Progenitor cell of endocrine pancreas (in vitro differentiated cells): ENCODE measurements at places on chromosomes 1 and 21.

DNA sequence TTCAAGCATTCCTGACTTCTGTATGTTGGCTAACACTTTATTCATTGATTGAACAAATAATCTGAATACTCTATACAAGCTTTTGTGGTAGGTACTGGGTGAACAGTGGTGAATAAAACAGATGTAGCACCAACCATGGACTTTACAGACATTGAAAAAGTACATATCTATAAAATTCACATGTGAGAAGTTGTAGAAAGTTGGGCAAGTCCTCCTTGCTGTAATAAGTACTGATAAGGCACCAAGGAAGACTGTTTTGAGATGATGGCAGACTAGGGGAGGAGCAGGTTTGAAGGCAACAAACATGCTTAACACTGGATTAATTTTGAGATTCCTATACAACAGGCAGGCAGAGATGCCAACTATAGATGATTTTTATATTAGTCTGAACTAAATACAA is 42.4 kb downstream of the RNF2 start:
- DNase-seq: no peak
- H3K27me3 ChIP-seq: no peaks in the 10 kb centered on the region
- no peak overlapping the region for H3K27ac ChIP-seq
- H3K4me3 ChIP-seq: no peak overlapping the region
- H3K4me1 ChIP-seq: no peaks in the 10 kb centered on the region
- H3K36me3 ChIP-seq: peaks cover 28% of the 10 kb centered on the region

DNA sequence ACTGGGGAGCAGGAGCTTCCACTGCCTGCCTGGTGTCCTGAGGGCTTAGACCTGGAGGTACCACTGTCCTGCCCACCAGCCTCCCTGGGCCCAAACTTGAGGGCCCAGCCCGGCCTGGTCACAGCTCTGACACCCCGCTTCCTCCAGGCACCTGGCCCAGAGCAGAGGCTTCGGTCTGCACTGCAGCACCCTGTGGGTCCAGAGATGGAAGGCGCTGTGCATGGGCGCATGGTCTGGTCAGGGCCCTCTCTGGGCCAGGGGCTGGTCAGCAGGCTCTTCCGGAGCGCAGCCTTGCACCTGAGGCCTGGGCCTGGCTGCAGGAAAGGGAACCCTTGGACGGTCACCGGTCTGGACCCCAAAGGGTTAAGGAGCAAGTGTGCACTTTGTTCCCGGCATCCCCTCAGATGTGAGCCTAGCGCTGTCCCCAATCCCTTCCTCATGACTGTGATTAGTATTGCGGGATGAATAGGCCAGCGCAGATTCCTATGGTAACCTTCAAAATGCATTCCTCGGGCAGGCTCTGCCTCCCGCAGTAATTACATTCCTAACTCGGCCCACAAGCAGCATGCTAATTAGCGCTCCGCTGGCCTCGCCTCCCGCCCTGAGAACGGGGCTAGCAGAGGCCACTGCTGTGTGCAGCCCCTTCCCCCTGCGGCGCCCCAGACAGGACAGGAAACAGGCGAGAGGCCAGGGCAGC is 36.3 kb downstream of the PRDM16 start:
- peak; percentile 67 for DNase-seq
- H3K4me1 ChIP-seq: peaks cover 28% of the 10 kb centered on the region
- H3K27ac ChIP-seq: peak overlapping the region; percentile 84
- peaks cover 4% of the 10 kb centered on the region for H3K36me3 ChIP-seq

DNA sequence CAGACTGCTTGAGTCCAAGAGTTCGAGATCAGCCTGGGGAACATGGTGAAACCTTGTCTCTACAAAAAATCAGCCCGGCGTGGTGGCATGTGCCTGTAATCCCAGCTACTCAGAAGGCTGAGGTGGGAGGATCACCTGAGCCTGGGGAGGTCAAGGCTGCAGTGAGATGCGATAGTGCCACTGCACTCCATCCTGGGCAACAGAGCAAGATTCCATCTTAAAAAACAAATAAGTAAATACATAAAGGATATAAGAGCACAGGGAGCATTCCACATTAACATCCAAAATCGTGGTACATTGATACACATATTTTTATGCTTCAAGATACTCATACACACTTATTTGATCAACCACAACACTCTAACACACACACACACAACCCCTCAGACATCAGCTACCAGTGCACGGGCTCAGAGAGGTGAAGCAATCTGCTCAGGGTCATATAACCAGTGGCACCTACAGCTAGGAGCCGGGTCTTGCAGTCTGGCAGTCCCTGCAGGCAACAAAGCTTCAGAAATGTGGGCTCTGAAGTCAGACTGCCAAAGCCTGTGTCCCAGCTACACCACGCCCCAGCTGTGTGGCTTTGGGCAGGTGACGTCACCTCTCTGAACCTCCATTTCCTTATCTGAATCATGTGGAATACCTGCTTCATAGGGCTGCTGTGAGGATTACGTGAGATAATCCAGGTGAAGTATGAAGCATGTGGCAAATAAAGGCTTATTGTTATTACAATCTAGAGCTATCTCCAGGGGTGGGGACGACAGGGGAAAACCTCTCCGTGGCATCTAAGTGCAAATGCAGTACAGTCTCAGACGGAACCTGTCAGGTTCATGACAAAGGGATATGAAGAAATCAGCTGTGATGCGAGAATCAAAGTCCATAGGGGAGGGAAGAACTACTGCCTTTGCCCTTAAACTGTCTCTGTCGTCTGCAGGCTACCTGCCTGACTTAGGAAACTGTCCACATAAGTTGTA is 4.8 kb upstream of the CRYBG2 start:
- H3K36me3 ChIP-seq: no peaks in the 10 kb centered on the region
- peaks cover 55% of the 10 kb centered on the region for H3K27me3 ChIP-seq
- H3K4me3 ChIP-seq: no peak overlapping the region
- no peak for DNase-seq
- H3K27ac ChIP-seq: peak overlapping the region; percentile 29

DNA sequence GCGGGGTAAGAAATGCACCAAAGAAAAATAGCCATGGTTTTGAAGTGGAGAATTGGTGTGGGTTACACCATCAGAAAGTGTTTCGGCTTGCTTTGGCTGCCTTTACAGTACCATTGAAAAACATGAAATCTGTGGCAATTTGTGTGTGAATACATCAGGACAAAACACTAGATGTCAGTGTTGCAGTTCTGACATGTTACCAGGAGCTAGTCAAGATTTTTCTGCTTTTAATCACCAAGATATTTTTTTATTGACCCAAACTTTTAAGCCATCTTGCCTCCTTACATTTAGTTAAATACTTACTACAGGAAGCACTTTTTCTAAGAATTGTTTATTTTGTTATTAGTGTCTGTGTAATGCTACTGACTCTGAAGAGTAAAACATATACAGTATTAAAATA is 14.3 kb downstream of the RRP15 start:
- no peaks in the 10 kb centered on the region for H3K27me3 ChIP-seq
- no peaks in the 10 kb centered on the region for H3K36me3 ChIP-seq
- H3K27ac ChIP-seq: no peak overlapping the region
- peaks cover 41% of the 10 kb centered on the region for H3K4me1 ChIP-seq
- no peak overlapping the region for H3K4me3 ChIP-seq

DNA sequence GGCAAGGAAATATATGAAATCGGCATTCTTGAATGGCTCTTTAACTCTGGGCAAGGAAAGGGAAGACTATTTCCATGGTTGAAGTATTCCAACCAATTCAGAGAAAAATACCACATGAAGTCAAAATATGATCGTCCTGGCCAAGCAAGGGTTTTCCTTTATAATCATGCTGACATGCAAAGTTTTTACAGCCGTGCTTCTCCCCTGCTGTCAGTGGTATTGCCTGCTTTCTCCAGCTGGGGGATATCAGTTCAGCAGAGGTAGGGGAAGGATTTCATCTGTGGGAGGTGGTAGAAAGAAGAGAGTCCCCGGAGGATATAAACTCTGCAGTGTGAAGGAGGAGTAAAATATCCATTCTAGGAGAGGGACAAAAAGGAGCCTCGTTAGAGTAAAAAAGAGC is 322.8 kb downstream of the PAPPA2 start:
- no peak overlapping the region for H3K4me3 ChIP-seq
- H3K36me3 ChIP-seq: peaks cover 2% of the 10 kb centered on the region
- peaks cover 6% of the 10 kb centered on the region for H3K27me3 ChIP-seq
- DNase-seq: no peak
- peak overlapping the region; percentile 3 for H3K27ac ChIP-seq
- peaks cover 23% of the 10 kb centered on the region for H3K4me1 ChIP-seq
